ENCODE measurements at places on chromosomes 3 and 15.
A peak's percentile ranks its signal among the peaks of the same experiment; 100 is the strongest.

GRCh38 chr3:167705840-167706239, 28.9 kb downstream of the PDCD10 start:
- no peak for DNase-seq

- no peak for DNase-seq
Measured at GRCh38 chr3:46337911-46338310, 16.0 kb upstream of the CCR2 start.

DNA sequence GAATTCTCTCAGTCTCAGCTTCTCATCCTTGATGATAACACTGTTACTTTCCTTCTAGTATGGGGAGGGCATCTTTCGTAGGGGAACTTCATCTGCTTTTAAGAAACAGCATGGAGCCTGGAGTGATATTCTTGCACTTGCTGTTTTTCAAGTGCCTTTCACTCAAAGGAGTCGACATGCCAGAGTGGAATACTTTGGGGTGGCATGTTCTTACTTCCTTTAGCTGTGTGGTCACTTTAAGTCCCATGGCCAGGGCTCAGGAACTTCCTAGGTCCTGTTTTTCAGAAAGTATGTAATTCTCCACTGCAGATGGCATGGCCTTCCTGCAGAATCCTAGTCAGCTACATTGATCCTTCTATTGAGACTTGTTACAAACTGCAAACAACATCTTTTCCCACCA, 28.1 kb upstream of the CDCP1 start:
- no peak for DNase-seq

DNA sequence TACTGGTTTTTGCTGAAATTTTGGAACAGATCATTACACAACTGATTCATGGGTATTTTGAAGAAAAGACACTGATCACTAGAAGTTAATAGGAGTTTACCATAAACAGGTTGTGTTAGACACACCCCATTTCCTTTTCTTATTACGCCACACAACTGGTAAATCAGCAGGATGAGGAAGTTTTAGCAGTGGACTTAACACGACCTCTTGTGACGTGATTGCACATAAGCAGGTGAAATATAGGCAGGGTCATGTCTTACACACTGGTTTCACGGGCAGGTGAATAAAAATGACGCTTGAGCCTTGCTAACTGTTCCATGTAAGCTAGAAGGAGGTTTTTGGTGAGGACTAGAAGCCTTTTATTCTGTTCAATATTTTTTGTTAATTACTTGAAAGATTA, 27.1 kb upstream of the TPRG1 start:
- no peak for DNase-seq

DNA sequence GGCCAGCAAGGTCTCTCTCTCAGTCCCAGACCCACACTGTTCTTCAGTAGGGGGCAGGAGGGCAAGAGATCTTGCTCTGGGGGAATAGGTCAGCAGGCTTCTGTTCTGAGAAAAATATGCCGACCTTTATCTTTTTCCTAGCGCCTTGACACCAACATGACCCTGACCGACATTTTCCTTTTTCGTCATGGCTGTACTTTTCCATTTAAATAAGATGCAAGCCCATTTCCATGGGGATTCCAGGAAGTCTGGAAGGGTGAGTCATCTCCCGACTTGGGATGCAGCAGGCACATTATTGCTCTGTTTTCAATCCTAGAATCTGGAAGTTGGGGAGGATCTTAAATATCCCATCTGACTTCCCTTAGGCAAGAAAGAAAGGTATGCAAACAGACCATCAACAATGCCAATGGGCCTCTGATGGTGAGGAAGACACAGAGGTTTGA, 261.5 kb upstream of the LRTM1 start:
- DNase-seq = no peak

DNA sequence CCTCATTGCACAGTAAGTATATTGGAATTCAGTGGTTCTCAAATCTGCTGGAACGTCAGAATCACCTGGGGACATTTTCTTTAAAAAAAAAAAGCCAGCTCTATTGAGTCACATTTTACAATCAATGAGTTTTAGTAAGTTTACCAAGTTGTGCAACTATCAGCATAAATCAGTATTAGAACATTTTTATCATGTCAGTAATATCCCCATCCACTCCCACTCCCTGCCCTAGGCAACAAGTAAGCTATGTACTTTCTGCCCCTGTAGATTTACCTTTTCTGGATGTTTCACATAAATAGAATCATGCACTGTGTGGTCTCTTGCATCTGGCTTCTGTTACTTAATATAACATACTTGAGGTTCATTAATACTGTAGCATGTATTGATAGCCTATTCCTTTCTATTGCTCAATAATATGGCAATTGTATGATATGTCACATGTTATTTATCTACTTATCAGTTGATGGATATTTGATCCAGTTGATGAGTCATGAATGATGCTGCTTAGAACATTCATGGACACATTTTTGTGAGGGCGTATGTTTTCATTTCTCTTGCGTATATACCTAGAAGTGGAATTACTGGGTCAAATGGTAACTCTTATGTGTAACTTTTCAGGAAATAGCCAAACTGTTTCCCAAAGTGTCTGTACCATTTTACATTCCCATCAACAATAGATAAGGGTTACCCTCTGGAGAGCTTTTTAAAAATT, 180.5 kb downstream of the THSD4 start:
- no peak for DNase-seq

- no peak for DNase-seq
Measured at GRCh38 chr3:26406636-26407035, 215.9 kb upstream of the LRRC3B start.

GRCh38 chr15:31802761-31803160, 227.6 kb upstream of the CHRNA7 start:
- no peak for DNase-seq

DNA sequence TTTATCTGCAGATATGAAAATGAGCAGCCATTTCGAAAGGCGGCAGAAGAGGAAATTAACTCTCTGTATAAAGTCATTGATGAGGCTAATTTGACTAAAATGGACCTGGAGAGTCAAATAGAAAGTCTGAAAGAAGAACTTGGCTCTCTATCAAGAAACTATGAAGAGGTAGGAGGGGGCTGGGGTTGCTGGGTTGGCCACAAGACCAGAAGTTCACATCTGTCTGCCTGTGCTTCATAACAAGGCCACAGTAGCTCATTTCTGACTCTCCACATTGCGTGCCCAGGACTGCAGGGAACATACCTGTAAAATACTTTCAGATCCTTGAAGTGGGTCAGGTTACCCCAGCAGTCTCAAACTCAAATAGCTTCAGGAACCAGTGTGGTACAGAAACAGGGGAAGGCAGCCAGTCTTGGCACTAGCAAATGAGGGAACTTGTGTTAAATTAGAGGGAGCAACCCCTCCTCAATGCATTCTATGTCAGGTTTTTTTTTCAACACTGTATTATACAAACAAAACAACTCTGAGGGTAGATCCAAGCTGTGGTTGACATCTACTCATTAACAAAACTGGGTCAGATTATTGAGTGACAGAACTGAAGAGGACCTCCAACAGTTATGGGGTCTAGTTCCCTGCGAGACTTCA, 48.7 kb downstream of the BFSP2 start:
- DNase-seq = peak; percentile 57

- no peak for DNase-seq
Measured at GRCh38 chr15:68364028-68364659, 67.8 kb downstream of the ITGA11 start.

Data from stimulated activated CD4-positive, alpha-beta T cell treated with anti-CD3 and anti-CD28 coated beads, Interleukin-2, amount 100 ng/mL, for 24 hours (primary cell).